HuH-7 (cell line): ENCODE measurements at places on chromosomes 6 and 20.

DNA sequence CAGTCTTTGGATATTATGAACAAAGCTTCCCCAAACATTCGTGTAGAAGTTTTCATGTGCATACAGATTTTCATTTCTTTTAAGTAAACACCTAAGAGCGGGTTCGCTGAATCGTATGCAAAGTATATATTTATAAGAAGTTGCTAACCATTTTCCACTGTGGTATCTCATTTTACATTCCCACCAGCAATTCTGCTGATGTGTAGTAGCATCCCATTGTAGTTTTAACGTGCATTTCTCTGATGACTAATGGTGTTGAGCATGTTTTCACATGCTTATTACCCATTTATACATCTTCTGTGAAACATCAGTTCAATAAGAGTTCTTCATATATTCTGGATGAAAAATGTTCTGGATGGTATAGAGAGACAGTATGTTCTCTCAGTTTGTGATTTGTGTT lies 97.4 kb downstream of the IYD start:
- no peak for DNase-seq

DNA sequence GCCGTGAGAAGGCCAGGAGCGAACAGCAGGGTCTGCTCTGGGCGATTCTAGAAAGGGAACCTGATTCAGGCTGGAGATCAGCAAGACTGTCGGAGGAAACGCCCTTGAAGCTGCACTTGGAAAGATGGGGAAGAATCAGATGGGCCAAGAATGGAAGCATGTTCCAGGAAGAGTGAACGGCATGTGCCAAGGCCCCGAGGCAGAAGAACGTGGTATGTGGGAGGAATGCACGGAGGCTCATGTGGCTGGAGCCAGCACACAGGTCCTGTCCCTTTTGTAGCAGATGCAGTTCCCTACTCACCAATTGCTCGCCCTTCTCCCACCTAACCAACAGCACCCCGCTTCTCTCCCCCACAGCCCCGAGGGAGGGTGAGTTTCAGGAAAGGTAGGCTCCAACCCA lies 180.6 kb downstream of the TFAP2C start:
- DNase-seq = no peak

- DNase-seq = no peak
Measured at GRCh38 chr20:52127309-52127708, 64.3 kb downstream of the ZFP64 start.

GRCh38 chr20:1898482-1899240 lies 3.5 kb downstream of the SIRPA start:
- no peak for DNase-seq

GRCh38 chr6:36314221-36315014 lies 22.3 kb downstream of the BNIP5 start:
- no peak for DNase-seq

- DNase-seq = no peak
Measured at GRCh38 chr6:25732468-25733198, 21.9 kb upstream of the SLC17A4 start.

DNA sequence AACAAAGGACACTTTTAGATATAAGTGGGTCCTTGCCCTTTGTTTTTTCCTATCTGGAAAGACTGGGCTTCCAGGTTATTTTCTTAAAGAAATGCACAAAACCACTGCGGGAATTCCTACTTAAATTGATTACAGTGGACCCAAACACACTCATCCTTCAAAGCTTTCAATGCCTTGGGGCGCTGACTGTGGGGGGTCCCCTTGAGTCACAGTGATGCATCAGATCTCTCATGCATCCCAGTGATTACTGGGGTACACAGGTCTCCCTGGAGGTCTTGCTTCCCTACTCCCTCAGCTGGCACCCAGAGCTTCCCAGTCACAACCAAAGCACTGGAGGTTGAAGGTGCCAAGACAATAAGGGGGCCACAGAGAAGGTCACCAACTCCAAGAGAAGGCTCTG lies 20.7 kb downstream of the ABHD12 start:
- no peak for DNase-seq

- no peak for DNase-seq
Measured at GRCh38 chr20:64082126-64082731, 2.0 kb downstream of the LKAAEAR1 start.

DNA sequence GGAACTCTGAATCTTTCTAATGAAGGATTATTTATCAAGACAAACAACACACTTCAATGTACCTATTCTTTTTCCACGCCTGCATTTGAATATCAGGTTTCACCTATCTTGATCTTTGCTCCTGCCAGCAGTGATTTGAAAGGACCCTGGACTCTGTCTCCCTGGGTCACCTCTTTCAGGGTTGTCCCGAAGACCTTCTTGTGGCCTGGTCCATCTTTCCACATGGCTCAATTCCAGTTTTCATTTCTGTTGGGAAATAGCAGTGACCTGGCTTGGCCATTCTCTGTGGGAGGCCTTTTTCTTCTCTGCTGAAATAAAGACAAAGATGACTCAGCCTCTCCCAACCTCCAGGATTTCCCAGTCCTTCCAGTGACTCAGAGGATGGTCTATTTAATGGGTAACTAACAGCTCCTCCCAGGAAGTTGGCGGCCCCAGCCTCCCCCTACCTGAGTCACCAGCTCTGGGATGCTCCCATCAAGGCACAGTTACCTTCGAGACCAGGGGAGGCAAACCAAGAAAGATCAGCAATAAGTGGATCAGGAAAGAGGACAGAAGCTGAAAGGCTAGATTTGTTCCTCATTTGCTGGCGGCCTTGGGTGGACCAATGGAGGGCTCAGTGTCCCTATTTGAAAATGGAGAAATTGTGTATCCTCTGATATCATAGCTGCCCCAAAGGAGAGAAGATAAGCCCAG lies 120.2 kb upstream of the RNF24 start:
- DNase-seq = peak; percentile 92

DNA sequence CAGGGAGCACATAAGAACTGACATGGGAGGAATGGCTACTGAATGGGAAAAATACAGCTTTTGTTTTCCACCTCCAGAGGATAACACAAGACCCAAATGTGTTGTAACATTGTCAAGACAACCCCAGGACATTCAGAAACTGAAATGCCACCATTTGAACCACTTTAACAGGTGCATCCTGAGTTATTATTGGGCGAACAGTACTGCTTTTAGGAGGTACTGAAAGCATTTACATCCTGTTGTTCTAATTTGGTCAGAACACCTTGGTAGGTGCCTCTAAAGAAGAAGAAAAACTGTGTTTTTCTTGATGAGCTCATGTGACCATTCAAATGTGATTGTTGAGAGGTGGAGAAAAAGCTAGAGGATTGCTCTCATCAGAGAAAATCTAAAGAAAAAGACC lies 6.4 kb upstream of the TXNDC5 start:
- DNase-seq = no peak

GRCh38 chr20:24006626-24007025 lies 18.0 kb upstream of the GGTLC1 start:
- DNase-seq = no peak

- peak; percentile 45 for DNase-seq
Measured at GRCh38 chr20:1383623-1384404, 9.0 kb downstream of the FKBP1A start.

DNA sequence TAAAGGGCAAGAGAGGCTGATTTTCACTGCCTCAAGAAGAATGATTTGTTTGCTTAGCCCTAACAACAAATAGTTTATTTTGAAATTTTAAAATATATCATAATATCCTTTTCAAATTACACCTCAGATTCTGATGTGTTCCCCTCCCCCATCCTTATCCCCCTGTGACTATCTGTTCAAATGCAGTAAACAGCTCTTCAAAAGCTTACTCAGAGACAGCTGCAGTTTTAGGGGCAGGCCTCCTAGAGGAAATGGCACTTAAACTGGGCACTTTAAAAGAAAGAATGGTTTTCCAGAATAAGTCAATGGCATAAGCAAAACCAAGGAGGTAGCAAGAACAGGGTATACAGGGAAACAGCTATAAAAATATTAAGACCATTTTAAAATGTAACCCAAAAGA lies 118.6 kb upstream of the UST start:
- DNase-seq = no peak

DNA sequence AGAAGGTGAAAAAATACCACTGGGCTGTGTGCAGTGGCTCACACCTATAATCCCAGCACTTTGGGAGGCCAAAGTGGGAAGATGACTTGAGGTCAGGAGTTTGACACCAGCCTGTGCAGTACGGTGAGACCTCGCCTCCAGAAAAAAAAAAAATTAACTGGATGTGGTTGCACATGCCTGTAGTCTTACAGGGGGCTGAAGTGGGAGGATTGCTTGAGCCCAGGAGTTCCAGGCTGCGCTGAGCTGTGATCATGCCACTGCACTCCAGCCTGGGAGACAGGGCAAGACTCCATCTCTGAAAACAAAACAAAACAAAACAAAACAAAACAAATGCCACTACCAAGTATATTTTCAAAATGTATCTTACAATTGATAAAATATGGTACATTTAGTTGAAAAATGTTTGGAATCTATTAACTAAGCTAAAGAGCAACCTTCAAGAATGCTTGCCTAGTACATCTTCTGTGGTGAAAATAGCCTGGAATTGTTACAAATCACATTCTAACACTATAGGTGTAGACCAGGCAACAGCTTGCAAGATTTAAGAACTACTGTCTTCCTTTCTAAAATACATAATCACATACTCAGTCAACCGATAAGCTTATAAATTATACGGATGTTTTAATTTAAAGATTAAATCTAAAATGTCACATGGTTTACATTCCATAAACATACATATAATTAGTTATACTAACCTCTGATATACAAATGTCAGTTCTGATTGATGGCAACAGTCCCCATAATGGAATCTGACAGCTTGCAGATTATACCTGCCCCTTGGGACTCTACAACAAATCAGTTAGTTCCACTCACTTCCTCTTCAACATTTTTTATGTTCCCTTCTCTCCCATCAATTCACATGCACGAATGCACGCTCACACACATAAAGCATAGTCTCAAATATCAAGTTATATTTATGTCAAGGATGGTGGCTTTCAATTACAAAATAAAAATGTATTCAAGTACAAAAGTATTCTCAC lies 150.8 kb downstream of the ASCC3 start:
- DNase-seq = no peak

DNA sequence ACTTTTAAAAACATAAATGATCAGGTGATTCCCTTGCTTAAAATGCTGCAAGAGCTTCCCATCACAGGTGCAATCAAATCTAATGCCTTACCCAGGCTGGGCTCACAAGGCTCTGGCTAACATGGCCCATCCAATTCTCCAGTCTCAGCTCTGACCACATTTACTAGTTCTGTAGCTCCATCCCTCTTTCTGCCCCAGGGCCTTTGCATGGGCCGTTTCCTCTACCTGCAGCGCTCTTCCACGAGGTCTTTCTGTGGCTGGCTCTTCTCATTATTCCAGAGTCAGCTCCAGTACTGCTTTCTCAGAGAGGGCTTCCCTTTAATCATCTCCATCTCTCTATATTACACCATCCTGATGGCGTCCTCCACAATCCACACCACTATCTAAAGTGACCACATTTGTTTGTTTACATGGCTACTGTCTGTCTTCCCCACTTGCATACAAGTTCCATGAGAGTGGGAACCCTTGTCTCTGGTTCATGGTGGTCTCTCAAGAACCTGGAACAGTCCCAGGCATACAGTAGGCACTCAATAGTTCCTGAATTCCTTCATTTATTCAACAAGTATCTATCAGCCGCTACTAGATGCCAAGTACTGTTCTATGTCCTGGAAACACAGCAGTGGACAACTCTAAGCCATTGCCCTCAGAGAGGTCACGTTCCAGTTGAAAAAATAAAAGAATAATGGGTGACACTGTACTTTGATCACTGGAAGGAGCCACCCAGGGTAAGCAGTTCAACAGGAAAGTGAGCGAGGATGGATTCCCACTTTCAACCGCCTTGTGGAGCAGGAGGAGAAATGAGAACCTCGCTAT lies 12.6 kb downstream of the CYP24A1 start:
- no peak for DNase-seq

DNA sequence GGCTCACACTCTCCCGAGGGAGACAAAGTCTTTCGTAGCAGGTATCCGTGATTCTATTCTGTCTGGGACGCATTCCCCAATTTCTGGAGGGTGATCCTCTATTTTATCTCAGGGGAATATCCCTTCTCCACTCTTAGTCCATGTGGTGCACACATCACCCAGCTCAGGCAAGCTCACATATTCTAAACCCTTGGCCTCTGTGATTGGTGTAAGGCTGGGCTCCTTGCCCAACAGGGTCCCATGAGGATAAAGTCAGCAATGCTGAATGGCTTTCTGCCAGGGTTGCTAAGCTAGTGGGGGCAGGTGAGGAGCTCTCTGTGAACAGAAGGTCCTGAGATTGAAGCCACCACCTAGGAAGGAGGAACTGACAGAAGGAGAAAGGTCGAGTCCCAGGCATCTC lies 137.2 kb downstream of the CDH26 start:
- DNase-seq = no peak

GRCh38 chr20:19813846-19814640 lies 56.0 kb downstream of the RIN2 start:
- no peak for DNase-seq

DNA sequence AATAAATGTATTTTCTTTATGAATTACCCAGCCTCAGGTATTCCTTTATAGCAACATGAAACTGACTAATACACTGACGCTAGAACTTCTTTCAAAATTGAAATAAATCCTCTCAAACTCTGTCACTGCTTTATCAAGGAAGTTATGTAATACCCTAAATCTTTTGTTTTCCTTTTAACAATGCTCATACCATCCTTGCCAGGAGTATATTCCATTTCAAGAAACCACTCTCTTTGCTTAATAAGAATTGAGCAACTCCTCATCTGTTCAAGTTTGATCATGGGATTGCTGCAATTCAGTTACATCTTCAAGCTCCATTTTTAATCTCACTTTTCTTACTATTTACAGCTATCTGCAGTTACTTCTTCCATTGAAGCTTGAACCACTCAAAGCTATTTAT lies 707.6 kb upstream of the MARCKS start:
- DNase-seq = no peak

DNA sequence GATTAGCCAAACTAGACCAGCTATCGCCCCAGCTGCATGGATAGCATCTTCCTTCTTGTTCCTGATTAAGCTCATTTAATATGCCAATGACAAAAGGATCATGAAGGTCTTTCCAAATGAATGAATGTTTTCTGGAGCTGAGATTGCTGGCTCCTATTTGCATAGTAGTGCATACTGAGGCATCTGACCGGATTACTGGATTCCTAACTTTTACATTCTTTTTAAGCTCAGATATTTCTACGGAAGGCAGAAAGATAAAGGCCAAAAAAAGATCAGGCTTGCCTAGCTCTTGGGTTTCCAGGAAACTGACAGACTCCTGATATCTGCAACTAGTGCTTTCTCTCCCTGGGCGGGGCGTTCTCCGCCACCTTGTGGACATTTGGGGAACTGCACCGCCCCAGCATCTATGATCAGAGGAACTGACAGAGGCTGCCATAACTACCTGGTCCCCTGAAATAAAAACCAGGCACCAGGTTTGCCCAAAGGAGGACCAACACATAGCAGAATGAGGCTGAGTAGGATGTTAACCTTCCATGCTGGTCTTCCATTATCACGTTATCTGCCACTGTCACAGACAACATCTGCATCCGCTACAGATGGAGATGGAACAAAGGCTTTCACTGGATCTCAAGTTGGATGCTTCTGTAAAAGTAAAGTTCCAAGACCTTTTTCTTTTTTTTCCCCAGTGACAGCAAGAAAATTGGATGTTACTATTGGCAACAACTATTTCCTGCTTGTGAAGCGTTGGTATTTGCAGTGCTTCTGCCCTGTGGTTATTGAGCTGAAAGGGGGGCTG lies 33.2 kb downstream of the NT5E start:
- DNase-seq = peak; percentile 68

GRCh38 chr6:143400258-143401067 lies 50.0 kb downstream of the ADAT2 start:
- no peak for DNase-seq
